ENCODE measurements at places on chromosomes 5 and 9.

GRCh38 chr9:16704116-16705110 is 166.1 kb downstream of the BNC2 start:
- DNase-seq: peak; percentile 37

- no peak for DNase-seq
Measured at GRCh38 chr9:81656871-81657337, 32.4 kb downstream of the TLE1 start.

GRCh38 chr9:129806061-129806460 is 3.1 kb downstream of the TOR1B start:
- no peak for DNase-seq

GRCh38 chr5:1064383-1065142 is 47.3 kb downstream of the SLC12A7 start:
- no peak for DNase-seq

- DNase-seq: no peak
Measured at GRCh38 chr9:123034881-123035510, 1.5 kb downstream of the GPR21 start.
